ENCODE measurements at places on chromosomes 12 and 14. TPM values are rescaled to one million over a fixed set of nuclear protein-coding genes. Genes with fewer than 3 reads are reported as not detected.

- DNase-seq: peak; percentile 85
These were observed 469 bp upstream of the RAB35 start for GRCh38 chr12:120116792-120117651.

DNA sequence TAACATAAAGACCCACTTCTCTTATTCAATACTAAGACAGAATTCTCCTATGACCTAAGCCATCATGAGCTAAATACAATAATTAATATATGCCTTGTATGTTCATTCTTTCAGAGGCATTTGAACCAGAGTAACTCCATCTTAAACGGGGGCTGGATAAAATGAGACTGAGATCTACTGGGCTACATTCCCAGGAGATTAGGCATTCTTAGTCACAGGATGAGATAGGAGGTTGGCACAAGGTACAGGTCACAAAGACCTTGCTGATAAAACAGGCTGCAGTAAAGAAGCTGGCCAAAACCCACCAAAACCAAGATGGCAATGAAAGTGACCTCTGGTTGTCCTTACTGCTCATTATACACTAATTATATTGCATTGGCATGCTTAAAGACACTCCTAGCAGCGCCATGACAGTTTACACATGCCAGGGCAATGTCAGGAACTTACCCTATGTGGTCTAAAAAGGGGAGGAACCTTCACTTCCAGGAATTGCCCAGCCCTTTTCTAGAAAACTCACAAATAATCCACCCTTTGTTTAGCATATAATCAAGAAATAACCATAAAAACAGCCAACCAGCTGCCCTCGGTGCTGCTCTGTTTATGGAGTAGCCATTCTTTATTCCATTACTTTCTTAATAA is 260.7 kb downstream of the SSPN start:
- DNase-seq: no peak

GRCh38 chr12:58959639-58960300 is 39.5 kb upstream of the LRIG3 start:
- DNase-seq: no peak

TC2N gene
- 36.2 TPM for total RNA-seq

GRCh38 chr12:123675436-123675835 is 4.5 kb downstream of the TCTN2 start:
- no peak for DNase-seq

LMO3 gene
- total RNA-seq: 16.7 TPM

GRCh38 chr12:60279221-60279620 is 683.4 kb downstream of the SLC16A7 start:
- DNase-seq: no peak

- DNase-seq: no peak
These were observed 29.1 kb downstream of the OSBPL8 start for GRCh38 chr12:76530516-76530915.

RIPK3 gene
- total RNA-seq: 0.39 TPM

DNA sequence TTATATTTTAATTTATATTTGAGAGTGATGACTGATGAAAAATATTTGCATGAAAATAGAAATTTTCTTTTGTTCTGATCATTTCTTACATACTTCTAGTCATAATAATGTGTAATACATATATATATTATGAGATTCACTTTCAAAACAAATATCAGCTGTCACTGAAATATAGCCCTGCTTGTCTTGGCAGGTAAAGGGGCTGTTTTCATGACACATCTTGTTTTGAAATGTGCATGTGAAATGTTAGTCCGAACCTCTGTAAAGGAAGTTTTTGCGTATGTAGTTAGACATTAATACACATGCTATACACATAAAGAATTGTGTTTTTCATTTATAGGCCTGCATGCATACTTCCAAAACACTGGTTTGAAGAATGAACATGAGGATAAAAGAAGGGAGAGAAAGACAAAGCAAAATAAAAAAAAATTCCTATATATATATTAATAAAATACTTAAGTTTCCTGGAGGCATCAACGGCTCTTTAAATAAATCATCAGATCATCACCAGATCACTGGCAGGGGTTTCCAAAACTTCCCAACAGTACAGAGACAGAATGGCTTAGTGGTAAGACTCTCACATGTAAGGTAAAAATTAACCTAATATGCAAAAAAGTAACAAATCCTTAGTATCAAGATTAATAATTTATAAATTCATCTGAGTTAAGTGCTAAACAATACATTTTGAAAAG is 60.1 kb downstream of the SEL1L start:
- DNase-seq: no peak

DNA sequence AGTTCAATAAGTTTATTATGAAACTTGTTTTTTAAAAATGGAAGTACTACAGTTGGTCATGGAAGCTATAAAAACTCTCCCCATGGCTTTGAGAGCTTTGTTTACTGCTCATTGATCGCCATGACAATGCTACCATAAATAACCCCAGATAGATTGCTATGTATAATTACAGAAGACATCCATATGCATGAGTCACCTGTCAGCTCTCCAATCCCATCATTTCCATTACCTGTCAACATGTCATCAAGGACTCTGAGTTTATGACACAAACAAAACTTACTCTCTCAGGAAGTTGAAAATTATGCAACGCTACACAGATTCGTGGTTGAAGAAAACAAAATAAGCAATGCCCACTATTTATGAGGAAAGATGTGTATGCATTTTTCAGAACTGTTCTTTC is 144.4 kb downstream of the SEC23A start:
- no peak for DNase-seq

DNA sequence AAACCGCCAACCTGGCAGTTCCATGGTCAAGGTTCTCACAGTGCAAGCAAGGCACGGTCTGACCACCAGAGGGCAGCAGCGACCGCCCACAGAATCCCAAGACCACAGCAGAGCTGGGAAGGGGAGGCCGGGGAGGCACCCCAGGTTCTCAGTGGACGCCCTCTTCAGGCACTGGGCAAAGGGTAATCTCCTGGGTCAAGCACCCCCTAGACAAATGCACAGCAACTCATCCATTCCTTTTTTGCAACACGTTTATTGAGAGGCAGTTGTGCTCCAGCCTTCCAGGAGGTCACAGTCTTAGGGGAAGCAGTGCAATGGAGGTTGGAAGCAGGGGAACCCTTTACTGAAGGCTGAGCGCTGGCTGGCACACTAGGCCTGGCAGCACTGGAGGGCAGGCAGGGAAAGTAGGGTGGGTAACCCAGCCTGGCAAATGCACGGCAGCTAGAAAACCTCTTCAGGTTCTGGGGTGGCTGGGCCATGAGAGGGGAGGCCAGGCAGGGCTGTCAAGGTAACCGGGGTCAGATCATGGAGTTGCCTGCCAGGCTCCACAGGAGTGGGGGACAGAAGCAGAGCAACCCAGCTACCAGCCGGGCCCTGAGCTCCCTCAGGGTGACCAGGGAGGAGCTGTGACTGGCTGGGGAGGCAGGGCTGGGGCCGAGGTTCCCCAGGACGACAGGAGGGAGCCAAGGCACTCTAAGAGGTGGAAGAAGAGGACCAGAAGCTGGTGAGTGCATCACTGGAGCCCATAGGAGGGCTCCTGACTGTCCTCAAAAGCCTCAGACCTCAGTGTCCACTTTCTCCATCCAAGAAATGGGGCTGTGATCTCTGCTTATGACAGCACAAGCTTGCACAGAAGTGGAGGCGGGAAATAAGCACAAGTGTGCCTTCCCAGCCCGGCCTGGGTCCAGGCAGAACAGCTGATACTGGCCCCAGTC is 1.8 kb upstream of the RHOF start:
- peak; percentile 82 for DNase-seq

DNA sequence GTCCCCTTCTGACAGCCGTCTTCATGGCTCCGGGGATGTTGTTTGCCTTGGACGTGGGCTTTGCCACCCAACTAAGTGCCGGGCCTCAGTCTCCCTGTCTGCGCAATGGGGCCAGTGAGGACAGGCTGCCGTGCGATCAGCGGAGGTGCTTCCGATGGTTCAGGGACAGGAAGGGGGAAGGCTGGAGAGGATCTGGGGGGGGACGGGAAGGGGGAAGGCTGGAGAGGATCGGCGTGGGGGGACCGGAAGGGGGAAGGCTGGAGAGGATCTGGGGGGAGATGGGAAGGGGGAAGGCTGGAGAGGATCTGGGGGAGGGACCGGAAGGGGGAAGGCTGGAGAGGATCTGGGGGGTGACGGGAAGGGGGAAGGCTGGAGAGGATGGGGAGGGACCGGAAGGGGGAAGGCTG is 3.4 kb downstream of the MMP17 start:
- DNase-seq: no peak

DNA sequence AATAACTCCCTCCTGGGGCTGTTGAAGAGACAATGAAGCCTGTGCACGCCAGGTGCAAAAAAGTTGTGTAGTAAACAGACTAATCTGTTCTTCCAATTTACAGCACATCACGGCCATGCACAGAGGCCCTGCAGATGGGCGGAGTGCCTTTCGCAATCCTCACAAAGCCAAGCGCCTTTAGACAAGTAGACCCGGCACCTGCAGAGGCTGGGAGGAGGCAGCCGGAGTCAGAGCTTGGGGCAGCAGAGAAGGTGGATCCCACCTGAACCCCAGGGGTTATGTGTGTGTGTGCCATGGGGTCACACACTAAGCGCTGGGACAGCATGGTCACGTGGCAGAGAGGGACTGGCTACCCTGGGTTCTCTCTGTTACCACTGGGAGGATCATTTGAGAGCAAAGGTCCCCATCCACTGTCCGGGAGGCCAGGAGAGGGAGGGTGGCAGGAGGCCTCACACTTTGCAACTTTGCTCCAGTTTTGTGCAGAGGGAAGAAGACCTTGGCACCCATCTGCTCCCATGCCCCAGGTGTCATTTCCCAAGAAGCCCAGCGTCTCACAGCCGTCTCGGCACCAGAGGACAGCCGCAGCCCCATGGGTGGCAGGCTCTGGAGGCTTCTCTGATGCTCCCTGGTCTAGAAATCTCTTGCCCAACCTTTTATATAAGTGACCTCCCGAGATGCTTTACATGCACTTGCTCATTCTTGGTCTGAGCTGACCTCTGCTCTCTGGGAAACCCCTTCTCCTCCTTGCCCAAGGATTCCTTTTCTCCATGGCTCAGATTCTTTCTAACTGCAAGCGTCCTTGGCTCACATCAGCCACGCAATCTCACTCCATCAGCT is 80.0 kb upstream of the DICER1 start:
- DNase-seq: no peak

CLEC4C gene
- total RNA-seq: not detected

C3AR1 gene
- total RNA-seq: not detected

GRCh38 chr12:27652174-27652763 is 44.0 kb upstream of the REP15 start:
- DNase-seq: no peak

DNA sequence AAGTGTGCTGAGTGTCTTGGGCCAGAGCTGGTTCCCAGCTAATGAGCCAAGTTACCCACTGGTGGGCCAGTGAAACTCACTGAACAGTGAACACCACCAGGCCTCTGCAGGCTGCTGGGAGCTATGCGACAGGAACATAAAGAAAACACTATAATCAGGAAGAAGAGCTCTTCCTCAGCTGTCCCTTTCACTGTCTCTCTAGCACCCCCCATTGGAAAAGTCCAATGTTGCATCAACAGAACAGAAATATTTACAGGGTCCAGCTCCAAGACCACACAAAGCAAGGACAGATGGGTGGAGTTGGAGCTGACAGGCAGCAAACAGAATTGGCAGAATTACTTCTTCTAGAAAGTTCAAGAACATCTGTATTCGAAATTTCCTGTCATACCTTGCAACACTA is 903.6 kb upstream of the TMEM132C start:
- DNase-seq: no peak

DNA sequence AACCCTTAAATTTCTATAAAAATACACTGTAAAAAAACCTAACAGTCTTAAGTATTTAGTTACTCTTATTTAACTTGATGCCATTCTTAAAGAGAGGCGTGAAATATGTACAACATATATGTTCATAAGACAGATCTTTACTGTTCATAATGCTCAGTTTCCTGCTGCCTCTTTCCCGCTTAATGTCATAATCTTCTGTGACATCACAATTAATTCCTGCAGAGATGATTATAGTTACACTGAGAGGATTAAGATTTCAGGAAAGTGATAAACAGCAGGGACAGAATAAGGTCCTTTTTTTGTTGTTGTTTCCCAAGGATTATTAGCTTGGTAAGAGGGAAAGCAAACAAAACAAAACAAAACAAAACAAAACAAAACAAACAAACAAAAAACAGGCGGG is 801.4 kb downstream of the FLRT2 start:
- DNase-seq: no peak

DNA sequence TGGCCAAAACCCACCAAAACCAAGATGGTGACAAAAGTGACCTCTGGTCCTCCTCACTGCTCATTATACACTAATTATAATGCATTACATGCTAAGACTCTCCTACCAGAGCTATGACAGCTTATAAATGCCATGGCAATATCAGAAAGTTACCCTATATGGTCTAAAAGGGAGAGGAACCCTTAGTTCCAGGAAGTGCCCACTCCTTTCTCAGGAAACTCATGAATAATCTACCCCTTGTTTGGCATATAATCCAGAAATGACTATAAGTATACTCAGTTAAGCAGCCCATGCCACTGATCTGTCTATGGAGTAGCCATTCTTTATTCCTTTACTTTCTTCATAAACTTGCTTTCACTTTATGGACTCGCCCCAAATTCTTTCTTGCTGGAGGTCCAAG is 43.0 kb upstream of the FUT8 start:
- no peak for DNase-seq

- DNase-seq: no peak
These were observed 93.7 kb upstream of the PRICKLE1 start for GRCh38 chr12:42683266-42683665.

- no peak for DNase-seq
These were observed 203.6 kb downstream of the NOVA1 start for GRCh38 chr14:26394150-26394810.

DNA sequence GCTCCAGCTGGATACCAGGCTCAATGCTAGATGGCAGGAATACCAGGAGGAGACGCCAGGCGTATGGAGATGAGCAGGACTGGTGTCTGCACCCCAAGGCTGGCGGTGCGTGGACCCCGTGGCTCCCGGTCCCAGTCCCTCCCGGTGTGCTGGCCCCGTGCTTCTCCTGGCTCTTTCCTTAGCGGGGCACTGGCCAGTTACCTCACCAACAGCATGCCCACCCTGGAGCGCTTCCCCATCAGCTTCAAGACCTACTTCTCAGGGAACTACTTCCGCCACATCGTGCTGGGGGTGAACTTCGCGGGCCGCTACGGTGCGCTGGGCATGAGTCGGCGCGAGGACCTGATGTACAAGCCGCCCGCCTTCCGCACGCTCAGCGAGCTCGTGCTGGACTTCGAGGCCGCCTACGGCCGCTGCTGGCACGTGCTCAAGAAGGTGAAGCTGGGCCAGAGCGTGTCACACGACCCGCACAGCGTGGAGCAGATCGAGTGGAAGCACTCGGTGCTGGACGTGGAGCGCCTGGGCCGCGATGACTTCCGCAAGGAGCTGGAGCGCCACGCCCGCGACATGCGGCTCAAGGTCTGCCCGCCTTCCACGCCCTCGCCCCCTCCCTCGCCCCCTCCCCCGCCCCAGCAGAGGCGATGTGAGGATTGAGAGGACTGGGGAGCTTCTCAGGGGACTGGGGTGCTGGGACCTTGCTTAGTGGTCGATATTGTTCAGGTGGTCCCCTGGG is 14.6 kb downstream of the VASH1 start:
- DNase-seq: no peak

KERA gene
- not detected for total RNA-seq

KRT80 gene
- total RNA-seq: not detected

MMP17 gene
- total RNA-seq: 34.4 TPM

- DNase-seq: no peak
These were observed 180.9 kb downstream of the CHST11 start for GRCh38 chr12:104637604-104638003.
